Umbilical cord (tissue), 2 donors: ENCODE measurements at places on chromosomes 1 and 21.

DNA sequence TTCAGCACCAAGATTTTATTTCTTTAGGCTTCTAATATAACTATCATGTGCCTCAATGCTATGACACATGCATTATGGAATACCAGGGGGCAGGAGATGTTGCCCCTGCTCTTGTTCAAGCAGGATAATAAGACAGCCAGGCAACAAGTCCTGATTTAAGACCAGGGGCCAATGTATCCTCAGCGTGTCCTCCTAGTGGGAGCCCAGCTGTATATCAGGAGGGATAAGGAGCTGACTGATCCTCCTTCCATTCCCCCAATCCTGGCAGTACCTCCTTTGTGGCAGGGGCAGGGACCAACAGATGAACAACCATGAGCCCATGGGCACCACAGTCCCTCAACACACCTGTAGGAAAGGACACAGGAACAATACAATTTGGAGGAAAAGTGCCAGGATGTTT, 29.3 kb downstream of the SORT1 start:
- no peak for DNase-seq

- DNase-seq: no peak
These were observed 411.9 kb upstream of the ZP4 start for GRCh38 chr1:238302646-238303045.

DNA sequence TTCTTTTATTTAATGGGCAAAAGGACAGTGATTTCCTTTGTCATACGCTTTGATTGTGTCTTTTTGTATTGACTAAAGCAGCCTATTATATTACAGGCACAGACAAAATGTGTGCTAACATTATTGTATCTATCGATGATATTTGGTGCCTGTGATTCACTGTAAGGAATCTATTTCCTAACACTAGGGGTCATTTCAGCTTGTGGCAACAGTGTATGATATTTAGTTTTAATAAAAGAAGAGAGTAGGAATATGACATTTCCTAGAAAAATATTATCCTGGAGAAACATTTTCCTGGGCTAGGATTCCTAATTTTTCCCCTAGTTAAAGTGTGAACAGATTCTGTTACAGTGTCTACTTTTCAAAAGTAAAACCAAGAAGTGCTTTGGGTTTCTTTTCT, 42.8 kb downstream of the TYW3 start:
- DNase-seq: no peak

DNA sequence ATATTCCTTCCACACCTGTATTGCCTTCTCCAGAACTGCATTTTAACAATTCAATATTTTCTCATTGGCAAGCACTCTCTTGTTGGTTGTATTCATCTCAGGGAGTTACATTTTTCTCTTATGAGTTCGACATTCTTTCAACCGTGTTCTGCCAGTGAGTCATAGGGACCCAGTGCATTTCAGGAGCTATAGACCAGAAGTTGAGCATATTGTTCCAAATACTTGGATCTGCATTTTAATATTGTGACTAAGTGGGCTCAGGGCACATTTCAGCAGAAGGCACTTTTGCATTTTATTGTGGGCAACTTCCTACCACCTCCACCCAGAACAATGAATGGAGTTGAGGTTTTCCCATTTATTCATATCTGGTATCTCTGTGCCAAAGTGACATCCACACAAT, 132.8 kb downstream of the TNFSF18 start:
- peak; percentile 90 for DNase-seq

DNA sequence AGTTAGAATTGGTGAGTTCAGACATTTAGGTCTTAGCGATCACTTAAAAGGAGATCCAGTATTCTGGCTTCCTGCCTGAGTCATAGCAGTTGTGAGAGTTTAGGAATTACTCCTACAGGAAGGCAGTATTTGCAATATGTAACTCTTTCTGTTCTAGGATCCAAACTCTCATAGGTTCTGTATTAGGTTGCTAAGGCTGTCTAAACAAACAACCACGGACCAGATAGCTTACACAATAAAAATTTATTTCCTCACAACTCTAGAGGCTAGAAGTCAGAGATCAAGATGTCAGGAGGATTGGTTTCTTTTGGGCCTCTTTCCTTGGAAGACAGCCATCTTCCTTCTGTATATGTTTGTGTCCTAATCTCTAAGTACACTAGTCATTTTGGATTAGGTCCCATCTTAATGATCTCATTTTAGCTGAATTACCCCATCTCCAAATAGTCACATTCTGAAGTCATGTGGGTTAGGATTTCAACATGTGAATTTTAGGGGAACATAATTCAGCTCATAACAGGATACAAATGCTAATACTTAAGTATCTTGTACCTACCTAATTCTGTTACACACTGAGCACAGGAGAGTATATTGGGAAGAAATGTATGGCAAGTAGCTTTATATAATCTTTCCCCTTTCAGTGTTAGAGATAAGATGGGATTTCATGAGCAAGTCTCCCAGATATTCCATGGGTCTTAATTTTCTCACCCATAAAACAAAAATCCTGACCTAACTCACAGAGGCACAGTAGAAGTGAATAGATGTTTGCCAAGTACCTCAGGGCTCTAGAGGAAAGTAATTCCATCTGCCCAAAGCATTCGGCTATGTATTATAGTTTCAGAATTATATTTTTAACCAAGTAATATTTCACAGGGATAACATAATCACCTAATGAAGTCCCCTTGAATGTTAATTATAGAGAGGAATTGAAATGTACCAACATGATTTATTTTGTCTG, 144.4 kb downstream of the PTBP2 start:
- peak; percentile 82 for DNase-seq

- DNase-seq: peak; percentile 42
These were observed 60.8 kb downstream of the ZNF684 start for GRCh38 chr1:40592107-40592803.

DNA sequence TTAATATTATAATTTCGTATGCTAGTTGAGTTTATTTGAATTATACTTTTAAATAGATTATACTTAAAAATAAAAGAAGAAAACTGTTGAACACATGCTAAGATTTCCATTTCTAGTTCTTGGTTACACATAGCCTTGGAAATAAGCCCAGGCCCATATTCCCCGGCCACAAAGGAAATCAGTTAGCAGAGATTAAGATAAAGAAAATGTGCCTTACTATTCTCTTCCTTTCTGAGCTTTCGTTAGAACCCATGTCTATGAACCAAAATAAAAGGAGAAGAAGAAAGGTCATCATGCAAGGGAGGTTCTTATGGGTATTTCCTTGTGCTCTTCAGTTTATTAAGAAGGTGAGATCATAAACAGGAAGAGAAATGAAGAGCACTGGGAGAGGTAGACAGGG, 32.3 kb upstream of the CRP start:
- DNase-seq: no peak

- peak; percentile 47 for DNase-seq
These were observed 77.7 kb upstream of the DIRAS3 start for GRCh38 chr1:68128157-68128556.

DNA sequence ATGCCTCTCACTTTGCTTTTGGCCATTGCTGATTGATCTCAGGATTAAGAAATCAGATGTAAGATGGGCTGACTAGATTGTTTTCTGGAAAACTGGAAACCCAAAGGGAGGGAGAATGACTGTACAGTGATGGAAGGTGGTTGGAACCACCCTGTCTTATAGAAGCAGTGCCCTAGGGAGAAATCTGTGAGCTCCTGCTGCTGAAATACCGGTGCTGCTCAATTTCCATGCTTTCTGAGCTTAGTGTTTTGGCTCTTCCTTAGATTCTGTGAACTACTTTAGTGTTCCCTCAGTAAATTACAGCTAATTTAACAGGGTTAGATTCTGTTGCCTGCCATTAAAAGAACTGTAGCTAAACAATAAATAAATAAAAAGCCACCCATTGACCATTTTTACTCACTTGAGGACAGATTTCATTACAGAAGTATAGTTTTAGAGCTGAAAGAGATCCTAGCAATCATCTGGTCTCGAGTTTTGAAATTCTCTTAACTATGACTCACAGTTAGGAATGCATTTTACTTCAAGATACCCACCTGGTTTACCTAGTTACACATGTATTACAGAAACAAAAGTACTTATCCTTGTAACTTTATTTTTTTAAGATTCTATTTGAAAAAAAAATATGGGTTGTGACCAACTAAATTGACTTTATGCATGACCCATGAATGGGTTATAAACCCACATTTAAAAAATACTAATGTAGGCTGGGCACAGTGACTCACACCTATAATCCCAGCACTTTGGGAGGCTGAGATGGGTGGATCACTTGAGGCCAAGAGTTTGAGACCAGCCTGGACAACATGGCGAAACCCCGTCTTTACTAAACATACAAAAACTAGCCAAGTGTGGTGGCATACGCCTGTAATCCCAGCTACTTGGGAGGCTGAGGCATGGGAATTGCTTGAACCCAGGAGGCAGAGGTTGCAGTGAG, 33.2 kb downstream of the CAMSAP2 start:
- DNase-seq: no peak

- DNase-seq: no peak
These were observed 86.8 kb downstream of the PLA2G4A start for GRCh38 chr1:186915555-186915954.
